ENCODE measurements at places on chromosomes 5 and 9.

GRCh38 chr9:124771867-124772679 lies 962 bp upstream of the NR6A1 start:
- peak; percentile 48 for DNase-seq

GRCh38 chr9:2338777-2339365 lies 282.7 kb upstream of the VLDLR start:
- no peak for DNase-seq

DNA sequence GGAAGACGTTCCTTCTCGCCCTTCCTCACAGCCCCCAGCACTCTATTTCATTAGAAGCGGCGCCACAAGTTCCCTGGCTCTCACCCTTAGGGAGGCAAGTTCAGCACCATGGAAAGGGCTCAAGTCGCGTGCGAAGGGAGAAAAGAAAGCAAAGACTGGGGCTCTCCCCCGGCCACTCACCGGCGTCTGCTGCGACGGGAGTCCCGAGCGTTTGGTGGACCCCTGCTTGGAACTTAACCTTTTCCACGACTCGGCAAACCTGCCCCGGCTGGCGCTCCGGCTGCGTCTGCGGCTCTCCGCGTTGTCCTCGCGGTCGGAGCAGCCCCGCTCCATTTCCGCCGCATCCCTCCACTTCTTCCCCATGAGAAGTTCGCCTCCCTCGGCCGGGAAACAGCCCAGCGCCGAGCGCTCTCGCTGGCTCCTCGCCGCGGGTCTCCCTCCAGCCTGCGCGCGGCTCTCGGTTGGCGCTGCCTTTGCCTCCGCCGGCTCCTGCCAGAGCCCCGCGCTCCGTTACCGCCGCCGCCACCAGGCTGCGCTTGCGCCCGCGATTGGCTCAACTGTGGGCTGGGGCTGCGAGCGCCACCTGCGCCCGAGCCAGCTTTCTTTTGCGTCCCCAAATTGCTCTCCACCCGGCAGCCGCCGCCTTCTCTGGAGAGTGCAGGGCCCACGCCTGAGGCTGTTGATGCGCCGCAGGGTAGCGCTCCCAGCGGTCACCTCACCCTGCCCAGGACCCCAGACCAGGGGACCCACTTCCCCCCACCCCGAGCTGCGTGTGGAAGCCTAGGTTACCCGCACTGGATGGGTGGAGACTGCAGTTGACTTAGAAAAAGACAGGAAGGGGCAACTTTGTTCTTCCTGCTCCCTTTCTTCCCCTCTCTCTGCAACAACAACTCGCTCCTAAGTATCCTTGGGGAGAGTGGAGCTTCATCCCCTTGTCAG lies 321.6 kb downstream of the CEMIP2 start:
- DNase-seq = no peak

DNA sequence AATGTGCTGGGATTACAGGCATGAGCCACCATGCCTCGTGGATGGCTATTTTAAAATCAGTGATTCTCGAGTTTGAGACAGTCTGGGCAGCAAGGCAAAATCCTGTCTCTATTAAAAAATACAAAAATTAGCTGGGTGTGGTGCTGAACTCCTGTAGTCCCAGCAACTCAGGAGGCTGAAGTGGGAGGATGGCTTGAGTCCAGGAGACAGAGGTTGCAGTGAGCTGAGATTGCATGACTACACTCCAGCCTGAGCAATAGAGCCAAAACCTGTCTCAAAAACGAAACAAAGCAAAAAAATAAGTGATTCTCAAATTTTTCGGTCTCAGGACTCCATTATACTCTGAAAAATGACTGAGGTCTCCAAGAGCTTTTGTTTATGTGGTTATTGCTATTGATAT lies 47.9 kb upstream of the HSPA9 start:
- DNase-seq = no peak

DNA sequence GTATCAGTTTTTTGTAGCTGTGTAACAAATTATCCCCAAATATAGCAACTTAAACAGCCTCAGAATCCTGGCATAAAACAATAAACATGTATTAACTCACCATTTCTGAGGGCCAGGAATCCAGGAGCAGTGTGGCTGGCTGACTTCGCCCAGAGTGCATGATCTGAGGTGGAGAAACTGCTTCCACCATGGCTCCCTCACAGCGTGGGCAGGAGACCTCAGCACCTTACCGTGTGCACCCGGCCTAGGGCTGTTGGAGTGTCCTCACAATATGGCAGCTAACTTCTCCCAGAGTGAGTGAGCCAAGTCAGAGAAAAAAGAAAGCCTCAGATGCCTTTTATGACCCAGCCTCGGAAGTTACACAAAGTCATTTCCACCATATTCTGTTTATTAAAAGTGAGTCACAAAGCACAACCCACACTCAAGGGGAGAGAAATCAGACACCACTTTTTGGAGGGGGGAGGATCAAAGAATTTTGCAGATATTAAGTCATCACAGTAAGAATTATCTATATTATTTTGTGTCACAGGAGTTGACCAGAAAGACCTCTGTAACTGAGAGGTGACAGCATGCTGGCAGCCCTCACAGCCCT lies 59.6 kb downstream of the TSTD2 start:
- no peak for DNase-seq

DNA sequence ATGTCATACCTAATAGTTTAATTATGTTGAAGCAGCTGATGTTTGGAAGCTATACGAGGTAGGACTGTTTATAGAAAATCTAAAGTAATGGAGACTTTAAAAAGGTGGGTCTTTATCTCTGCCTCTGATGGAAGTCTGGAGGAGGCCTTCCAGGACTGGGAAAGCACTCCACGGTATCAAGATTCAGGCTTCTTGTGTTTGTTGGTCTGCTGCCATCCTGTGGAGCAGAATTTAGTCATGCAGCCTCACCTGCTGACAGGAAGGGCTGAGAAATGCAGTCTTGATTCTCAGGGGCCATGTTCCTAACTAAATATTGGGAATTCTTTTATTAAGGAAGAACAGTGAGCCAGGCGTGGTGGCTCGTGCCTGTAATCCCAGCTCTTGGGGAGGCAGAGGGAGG lies 15.9 kb downstream of the SPDL1 start:
- DNase-seq = no peak

Data from activated T-cell treated with anti-CD3 and anti-CD28 coated beads, Interleukin-2, amount 50 U/mL, for 1 hour (primary cell).